Activated gamma-delta T cell (primary cell): ENCODE measurements at places on chromosomes 5 and 9.

DNA sequence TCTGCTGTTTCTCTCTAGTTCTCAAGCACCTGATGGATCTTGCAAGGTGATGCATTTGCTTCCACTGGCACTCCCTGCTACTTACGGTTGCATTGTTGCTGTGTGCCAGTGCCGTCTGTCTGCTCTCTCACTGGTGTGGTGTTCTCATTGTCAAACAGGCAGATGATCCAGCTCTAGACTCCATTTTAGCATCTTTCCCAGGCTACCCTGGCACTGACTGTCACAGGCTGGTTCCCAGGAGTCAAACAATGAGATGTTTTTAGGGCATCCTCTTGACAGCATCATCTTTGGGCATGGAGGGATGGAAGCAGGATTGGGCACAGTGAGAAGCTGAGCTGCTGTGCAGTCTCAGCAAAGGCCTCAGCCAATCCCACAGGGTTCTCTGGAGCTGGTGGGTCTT lies 12.9 kb downstream of the MTRR start:
- no peak for DNase-seq

- DNase-seq = no peak
These were observed 17.0 kb downstream of the IARS1 start for GRCh38 chr9:92276331-92277032.

GRCh38 chr9:84067821-84068220 lies 87.2 kb downstream of the RMI1 start:
- DNase-seq = no peak

GRCh38 chr5:113081091-113081839 lies 104.7 kb downstream of the DCP2 start:
- no peak for DNase-seq

DNA sequence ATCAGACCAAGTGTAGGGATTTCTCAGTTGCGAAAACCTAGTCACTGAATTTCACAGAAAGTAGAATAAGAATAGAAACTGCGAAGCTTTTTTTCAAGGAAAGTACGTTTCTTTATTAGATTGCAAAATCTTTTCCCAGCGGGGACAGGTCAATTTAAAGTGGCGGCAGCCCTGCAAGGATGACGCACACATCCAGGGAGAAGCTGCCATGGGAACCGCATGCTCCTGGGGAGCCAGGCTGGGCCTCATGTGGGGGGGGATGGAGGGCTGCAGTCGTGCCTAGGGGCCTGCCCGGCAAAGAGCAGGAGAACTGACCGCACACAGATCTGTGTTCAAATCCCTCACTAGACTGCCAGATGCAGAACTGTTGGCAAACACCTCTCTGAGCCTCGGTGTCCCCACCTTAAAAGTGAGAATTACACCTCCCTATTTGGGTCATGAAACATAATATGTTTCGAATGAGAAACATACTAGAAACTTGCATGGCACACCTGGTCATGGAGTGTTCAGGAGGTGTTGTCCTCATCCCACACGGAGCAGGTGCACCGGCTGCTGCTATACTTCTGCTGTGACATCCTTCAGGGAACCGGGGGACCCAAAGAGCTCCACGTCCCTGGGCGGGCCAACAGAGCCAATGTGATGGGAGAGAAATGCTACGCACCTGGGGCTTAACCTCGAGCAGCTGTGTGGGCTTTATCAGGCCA lies 127.8 kb upstream of the PHYKPL start:
- no peak for DNase-seq

- no peak for DNase-seq
These were observed 66.5 kb upstream of the SMIM15 start for GRCh38 chr5:61228691-61229280.

GRCh38 chr5:123483446-123484077 lies 28.4 kb upstream of the CSNK1G3 start:
- no peak for DNase-seq

DNA sequence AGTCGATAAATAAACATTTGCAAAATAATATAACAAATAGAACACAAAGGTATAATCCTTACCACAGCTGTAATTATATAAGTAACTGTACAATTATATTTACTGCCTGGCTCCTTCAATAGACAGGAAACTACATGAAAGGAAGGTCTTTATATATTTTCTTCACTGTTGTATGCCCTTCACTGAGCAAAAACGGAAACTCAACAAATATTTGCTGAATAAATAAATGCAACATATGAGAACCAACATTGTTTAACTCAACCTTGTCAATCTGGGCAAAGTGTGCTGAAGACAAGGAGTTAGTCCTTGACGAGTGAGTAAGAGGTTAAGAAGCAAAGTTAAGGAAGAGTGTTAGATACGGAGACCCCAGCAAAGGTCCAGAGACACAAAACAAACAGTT lies 22.6 kb downstream of the PSMD5 start:
- DNase-seq = no peak

DNA sequence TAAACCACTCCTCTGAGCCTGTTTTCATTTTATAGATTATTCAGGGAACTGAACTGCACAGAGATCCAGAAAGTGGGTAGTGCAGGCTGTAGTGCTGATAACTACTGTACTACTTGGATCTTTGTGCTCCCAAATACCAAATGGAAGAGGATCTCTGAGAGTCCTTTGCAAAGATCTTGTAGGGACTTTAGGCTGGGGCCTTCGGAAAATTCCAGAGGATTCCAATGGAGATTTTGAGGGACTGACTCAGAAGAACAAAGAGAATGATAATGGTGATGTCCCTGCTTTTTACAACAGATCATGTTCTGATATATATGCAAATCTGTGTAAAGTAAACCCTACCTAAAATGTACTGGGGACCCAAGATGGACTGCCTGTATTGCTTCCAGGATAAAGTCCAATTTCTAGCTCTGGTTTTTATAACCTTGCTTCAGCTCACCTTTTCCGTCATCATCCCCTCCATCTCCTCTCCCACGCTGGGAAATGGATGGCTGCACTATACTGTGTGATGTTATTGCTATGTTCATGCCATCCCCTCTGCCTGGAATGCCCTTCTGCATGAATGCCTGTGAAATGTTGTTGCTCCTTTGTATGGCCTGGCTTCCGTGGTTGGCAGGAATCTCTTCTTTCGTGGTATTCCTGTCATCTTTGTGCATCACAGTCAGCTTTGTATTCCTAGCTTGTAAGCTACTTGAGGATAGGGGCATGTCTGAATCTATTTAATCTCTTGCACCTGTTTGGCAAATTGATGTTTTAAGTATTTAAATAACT lies 9.7 kb upstream of the PSMD5 start:
- DNase-seq = no peak

DNA sequence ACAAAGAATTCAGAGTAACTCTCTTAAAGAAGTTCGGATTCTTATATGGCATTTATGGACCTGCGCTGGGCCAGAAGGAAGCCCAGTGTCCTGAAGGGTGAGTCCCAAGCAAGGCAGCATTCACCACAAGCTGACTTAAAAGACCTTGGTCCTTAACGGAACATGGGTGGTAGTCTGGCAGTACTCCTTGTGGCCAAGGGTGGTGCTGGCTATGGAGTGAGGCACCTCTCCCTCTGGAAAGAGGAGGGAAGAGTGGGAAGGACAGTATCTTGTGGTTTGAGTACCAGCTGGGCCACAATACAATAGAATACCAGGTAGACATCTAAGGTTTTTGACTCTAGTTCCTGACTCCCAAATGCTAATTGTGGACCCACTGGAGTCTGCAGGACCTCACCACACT lies 425.7 kb upstream of the CYLC2 start:
- no peak for DNase-seq

GRCh38 chr9:136014924-136015633 lies 53.9 kb upstream of the UBAC1 start:
- DNase-seq = no peak

DNA sequence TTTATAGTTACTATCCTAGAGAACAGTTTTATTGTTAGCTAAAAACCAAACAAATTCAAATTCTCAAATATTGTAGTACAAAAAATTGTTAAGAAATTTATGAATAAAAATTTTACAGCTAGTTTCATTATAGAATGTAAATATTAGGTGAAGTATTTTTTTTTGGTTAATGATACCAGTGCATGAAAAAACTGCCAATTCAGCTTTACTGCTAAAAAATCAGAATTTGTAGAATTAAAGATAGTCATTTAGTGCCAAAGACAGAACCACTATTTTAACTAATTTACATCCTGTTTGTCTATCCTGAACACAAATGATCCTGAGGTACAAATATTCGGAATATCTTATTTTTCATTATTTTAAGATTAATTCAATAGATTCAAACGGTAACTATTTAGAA lies 202.6 kb downstream of the FER start:
- no peak for DNase-seq

DNA sequence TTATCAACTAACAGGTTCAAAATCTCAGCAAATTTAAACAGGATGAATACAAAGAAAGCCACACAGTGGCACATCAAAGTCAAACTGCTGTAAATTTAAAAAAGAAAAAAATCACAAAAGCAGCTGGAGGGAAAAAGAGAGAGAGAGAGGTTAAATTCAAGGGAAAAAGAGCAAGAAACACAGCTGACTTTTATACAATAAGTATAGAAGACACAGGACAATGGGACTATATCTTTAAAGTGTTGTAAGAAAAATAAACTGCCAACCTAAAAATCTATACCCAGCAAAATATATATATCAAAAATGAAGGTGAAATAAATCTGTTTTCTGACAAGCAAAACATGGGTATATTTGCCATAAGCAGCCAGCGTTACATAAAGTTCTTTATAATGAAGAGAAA lies 261.5 kb downstream of the TLE1 start:
- no peak for DNase-seq

DNA sequence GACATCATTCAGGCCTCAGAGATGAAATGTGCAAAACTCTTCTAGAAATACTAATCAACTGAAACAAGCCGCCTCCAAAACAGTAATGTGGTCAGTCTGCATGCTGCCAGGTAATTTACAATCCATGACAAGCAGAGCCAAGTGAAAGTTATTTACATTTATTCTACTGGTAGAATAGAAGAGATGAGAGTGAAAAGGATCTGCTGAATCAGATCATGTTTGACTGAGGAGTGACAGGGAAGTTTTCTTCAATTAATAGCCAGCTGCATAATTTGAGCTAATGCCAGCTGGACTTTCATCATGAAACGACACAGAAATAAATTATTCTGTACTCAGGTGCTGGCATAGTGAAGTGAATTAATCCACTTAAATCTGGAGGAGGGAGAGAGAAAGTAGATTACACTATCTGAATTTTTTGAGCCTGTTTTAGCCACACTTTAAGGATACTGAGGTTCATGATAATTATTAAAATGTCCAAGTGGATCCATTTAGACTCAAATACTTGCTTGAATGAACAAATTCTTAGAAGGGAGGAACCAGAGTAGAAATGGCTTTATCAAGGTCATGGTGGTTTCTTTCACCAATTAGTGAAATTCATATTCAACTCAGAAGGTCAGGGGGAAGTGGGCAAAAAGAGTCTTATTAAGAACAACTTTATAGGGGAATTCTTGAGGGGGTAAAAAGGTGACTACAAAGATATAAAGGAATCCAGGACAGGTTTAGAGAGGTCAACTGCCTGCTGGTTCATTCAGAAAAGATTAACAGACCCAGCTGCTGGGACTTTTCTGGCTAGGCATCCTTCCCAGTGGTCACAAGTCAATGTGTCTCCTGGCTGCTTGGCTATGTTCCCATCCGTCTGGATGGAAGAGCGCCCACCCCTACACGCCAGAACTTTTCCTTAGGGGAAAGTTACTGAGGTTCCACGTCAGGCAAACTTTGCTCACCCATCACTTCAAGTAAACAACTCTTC lies 350.4 kb downstream of the PDE4D start:
- no peak for DNase-seq

- DNase-seq = no peak
These were observed 680.0 kb downstream of the TAF11L14 start for GRCh38 chr5:18314192-18314778.

DNA sequence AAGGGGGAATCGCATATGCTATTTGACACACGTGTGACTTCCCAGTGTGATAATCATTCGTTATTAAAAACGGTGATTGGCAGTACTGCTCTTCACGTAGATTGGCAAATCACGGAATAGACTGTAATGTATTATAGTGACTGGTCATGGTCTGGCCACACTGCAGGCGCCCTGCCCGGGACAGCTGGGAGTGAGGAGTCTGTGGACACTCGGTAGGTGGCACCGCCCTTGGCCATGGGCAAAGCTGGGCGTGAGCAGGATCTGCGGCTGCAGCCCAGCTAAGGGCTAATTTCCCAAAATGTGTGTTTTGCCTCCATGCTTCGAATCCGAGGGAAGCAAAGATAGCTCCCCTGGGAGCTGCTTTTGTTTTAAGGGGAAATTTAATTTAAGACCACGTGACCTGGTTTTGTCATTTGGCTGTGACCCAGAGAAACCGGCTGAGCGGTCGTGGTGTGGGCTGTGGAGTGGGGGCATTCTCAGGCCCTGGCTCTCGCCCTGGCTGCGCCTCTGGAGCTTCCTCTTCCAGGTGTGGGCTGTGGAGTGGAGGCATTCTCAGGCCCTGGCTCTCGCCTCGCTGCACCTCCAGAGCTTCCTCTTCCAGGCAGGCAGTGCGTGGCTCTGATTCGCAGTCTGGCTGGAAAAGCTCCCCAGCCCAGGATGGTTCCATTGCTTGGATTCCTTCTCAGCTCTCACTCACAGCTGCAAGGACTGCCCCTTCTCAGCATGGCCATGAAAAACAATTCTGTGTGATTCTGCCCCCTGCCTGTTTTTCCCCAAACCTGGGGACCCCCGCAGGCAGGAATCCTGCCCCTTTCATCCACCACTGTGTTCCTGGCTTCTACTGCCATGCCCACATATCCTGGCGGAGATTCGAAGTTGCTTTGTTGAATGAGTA lies 131.1 kb downstream of the OLFM1 start:
- no peak for DNase-seq

DNA sequence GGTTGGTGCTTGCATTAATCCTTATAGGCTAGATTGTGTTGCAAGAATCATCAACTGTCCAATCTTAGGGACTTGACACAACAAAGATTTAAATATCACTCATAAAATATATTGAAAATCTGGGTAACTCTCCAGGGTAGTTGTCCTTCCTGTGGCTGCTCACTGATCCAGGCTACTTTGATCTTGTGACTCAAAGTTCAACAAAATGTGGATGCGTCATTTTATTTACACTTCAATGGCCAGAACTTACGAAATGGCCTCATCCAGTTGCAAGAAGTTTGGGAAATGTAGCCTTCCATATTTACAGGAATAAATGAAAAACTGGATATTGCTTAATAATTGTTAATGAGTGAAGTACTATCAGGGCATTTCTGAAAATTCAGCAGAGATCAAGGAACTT lies 235.5 kb upstream of the ACTBL2 start:
- no peak for DNase-seq
